Activated naive CD4-positive, alpha-beta T cell treated with anti-CD3 and anti-CD28 coated beads, Interleukin-2, amount 50 U/mL, for 16 hours (primary cell): ENCODE measurements at places on chromosomes 2 and 18.

DNA sequence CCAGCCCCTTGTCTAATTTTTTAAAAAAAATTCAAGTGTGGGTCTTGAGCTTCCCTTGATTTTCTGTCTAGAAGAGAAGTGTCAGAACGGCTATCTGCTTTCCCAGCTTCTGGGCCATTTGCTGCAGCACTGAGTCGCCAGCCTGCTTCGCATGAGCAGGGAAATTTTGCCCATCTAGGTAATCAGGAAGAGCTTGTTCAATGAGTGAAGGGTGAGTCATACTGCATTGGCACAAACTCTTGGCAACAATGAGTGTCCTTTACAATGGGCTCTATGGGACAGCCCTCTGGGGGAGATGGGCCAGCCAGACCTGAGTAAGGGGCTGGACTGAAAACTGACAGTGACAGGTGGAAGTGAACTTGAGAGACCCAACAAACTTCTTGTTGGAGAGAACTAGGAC is 2.4 kb upstream of the RNF144A start:
- DNase-seq: peak; percentile 35

DNA sequence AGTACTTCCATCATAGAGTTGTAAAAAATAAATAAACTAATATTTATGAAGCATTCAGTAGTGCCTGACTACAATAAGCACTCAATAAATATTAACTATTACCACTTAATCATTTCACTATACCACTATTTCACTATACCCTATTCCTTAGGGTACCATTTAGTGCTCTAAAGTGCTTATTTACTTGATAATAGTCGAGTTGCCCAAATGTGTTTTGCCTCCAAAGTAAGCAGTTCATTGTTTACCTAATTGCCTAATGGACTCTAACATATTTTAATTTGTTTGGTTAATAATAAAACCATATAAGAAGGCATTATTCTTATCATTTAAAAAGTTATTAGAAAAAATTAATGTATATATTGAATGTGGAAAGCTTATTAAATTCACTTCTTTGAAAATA is 33.0 kb upstream of the MAP2 start:
- DNase-seq: no peak

- DNase-seq: no peak
Observed at GRCh38 chr2:225276207-225276606, 123.3 kb upstream of the NYAP2 start.

DNA sequence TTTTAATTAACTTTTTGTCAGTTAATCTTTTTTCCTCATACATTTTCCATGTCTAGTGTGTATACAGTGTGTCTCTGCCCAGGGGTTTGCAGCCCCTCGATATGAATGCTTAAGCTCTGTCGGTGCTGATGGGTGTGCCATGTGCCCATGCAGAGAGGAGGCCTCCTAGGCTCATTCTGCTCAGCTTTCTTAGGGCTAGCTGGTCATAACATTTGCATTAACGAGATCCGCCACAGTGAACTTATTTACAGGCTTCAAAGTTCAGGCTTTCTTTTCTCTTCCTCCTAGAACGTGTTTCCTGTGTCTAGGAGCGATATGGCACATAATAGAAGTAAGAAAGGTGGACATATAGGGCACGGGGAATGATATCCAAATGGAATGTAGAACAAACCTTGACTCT is 783.3 kb downstream of the PLCL1 start:
- DNase-seq: no peak

DNA sequence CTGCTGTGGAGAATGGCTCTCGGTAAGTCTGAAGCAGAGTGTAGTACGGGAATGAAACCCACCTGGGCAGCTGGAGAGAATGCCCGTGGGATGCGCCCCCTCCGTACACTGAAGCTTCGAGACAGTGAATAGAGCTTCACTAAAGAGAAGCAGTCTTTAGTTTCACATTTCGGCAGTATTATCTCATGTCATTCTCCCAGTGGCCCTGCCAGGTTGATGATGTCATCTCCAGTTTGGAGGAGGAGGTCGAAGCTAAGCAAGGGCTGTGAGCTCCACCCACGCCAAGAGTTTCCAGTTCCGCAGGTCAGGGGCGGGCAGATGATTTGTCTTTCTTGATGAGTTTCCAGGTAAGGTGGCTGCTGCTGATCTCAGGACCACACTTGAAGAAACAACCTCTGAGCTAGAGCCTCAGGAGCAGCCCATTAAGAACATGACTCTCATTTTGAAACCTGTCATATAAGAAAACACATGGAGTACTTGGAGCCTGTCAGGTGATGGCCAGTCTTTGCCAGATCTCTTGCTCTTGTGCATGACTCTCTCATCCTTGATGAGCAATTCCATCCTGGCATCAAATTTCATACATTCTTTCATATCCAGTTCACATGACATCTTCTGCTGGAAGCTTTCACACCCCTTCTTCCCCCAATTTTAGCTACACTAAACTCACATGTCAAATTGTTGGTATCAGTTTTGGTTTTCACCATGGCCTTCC is 475.0 kb downstream of the RNF144A start:
- no peak for DNase-seq

DNA sequence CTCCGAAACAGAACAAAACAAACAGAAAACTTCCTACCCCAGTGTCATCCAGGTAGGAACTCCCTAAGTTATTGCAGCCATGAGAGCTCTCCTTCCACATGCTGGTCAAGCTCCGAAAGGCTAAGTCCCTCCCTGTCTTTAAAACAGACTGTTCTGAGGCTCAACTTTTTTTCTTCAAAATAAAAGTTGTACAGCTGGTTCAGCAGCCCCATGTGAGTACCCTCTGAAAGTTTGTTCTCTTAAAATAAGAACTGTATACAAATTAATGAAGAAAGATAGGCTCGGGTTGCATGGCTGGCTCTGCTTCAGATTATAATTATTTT is at the start of gene PDE1A:
PDE1A (minus strand) TSS at position 119 of the 323 bp plus-strand sequence.
- no peak for DNase-seq

GRCh38 chr18:65347446-65347845 is 403.4 kb upstream of the CDH7 start:
- no peak for DNase-seq

GRCh38 chr2:109437325-109438090 is 176.3 kb downstream of the SEPTIN10 start:
- DNase-seq: no peak

- DNase-seq: no peak
Observed at GRCh38 chr2:233828546-233829192, 25.7 kb downstream of the HJURP start.

DNA sequence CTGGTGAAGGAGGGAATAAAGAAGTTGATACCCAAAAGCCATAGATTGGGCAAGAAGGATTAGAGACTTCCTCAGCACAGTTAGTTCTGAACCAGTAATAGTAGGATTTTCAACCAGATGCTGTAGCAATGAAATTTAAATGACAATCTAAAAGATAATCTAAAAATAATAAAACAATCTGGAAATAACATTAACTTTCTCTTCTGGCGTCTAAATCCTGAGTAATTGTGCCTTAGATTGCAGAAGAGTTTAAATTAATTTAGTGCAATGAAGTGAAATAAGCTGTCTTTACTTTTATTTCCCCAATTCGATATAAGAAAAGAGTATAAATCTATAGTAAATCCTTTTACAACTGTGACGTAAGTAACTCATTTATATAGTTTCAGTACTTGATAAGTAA is 186.8 kb upstream of the DOK6 start:
- DNase-seq: no peak
